ENCODE measurements at places on chromosomes 4 and X.

DNA sequence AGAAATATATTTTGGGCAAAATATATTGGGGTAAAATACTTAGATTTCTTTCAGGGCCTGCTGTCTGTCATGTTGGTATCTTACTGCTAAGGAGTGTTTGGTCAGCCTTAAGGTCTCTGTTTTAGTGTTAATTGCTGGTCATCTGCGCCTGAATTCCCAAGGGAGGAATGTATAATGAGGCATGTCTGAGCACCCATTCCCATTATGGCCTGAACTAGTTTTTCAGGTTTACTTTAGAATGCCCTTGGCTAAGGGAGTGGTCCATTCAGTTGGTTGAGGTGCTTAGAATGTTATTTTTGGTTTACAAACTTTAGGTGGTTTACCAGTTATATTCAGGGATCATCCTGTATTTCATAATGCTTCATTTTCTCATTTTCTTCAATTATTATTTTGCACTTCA lies 125.9 kb downstream of the CFAP299 start:
- no peak for DNase-seq

- no peak for DNase-seq
Measured at GRCh38 chr4:176451443-176451842, 131.7 kb downstream of the SPCS3 start.

DNA sequence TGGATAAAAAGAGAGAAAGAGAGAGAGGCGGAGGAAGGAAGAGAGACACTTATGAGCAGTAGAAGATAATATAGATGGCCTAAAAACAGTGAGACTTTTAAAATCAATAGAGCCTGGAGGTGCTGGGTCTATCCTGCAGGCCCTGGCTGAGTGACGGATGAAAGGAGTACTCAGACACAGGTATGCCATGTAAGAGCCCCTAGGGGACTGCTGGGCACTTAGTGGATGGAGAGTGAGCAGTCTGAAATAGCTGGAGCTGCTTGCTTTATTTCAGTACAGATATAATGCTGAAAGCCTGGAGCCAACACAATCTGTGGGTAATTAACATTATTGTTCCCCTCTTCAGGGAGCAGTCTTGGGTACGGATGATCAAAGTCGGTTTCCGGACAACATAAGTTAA lies 578.6 kb downstream of the SPOCK3 start:
- no peak for DNase-seq

GRCh38 chrX:125205918-125206665 lies 113.6 kb upstream of the TEX13C start:
- no peak for DNase-seq

- no peak for DNase-seq
Measured at GRCh38 chr4:1271686-1272085, 18.0 kb upstream of the MAEA start.

DNA sequence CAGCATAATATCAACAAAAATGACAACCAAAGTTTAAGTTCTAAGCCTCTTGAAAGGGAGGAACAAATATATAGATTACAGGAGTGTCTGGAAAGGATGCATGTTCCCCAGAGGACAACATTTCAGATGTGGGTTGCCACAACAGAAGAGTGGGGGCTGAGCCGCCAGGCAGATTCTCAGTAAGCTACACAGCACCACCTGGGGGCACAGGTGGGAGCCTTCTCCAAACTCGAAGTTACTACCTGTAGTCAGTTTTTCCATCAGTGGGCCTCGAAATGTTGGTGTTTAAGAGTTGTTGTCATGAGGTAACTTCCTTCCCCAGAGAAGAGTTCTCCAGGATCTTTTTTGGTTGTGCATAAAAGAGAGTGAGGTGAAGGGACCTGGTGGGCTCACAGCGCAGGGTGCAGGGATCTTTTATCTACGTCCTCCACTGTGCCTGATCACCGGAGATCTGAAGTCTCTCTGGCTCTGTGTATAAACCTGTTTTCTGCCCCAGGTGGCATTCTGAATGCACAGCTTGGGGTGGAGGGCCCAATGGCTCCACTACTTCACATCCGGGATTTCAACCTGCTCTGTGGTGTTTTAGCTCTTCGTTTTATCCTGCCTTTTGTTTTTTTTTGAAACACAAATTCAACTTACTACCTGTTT lies 58.4 kb upstream of the STS start:
- no peak for DNase-seq

DNA sequence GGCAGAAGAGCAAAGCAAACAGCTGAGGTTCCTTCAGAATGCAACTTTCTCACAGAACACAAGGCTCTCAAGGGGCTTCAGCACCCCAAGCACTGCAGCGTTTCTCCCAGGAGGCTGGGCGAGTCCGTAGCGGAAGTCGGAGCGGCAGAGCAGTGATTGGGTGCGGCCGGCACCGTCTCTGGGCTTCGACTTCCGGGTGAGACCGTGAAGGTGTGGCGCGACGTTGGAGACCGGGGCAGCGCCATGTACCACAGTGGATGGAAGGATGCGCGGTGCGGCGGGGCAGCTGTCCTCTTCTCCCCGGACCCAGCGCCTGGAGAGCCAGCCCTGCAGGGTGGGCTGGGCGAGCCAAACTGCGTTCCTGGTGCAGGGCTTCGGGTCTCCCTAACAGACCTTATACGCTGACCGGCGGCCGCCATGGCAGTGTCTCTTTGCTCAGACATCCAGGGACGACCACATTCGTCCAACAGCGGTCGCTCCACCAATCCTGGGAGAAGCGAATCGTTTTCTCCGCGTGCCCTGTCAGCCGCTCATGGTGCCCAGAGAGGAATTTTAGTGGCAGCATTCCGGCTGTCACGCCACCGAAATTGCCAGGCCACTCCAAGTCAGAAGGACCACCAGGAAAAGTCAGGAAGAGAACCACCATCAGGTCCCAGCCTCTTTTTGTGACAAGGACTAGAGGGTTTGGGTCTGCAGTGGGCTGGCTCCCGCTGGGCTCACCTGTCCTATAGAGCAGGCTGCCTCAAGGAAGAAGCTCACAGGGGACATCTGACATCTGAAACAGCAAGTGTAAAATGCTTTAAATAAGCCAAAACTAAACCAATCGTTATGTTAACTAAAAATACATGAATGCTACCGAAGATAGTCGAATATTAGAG lies 20.5 kb downstream of the TRIM61 start:
- peak; percentile 64 for DNase-seq

- DNase-seq: no peak
Measured at GRCh38 chrX:44937606-44938005, 64.6 kb downstream of the KDM6A start.

GRCh38 chrX:35786271-35786670 lies 11.9 kb upstream of the MAGEB16 start:
- no peak for DNase-seq

GRCh38 chr4:55169352-55169961 lies 44.1 kb upstream of the KDR start:
- DNase-seq: no peak

DNA sequence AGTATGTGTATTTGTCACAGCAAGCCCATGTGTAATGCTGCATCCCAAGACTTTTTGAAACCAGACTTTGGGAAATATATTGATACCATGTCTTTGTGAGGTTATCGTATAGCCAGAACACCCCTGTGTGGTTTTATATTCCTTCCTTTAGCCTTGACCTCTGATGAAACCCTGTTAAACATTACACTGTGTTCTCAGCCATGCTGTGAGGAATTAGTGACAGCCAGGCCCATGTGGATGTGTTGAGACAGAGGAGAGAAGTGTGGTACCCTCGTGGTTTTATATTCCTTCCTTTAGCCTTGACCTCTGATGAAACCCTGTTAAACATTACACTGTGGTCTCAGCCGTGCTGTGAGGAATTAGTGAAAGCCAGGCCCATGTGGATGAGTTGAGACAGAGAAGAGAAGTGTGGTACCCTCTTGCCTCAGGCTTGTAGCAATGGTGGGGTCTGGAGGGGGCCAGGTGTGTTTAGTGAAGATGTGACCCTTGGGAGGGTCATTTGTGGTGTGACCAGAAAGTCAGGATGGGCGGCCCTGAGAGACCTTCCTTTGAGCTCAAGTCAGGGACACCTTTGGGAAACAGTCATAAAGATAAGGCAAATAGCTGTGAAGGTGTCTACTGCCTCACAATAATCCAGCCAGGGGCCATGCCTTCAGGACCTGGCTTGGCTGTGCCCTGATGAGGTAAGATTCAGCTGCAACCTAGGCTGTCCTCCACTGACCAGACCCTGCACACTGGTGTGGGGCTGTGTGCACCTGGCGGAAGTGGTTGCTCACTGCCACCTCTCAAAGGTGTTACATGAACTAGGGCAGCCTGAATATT lies 110.0 kb downstream of the IRF2 start:
- no peak for DNase-seq

- DNase-seq: no peak
Measured at GRCh38 chr4:101952985-101953384, 162.5 kb downstream of the BANK1 start.

GRCh38 chrX:135697601-135698000 lies 15.8 kb upstream of the CT45A1 start:
- DNase-seq: no peak
